ENCODE measurements at places on chromosomes 7 and 10.

DNA sequence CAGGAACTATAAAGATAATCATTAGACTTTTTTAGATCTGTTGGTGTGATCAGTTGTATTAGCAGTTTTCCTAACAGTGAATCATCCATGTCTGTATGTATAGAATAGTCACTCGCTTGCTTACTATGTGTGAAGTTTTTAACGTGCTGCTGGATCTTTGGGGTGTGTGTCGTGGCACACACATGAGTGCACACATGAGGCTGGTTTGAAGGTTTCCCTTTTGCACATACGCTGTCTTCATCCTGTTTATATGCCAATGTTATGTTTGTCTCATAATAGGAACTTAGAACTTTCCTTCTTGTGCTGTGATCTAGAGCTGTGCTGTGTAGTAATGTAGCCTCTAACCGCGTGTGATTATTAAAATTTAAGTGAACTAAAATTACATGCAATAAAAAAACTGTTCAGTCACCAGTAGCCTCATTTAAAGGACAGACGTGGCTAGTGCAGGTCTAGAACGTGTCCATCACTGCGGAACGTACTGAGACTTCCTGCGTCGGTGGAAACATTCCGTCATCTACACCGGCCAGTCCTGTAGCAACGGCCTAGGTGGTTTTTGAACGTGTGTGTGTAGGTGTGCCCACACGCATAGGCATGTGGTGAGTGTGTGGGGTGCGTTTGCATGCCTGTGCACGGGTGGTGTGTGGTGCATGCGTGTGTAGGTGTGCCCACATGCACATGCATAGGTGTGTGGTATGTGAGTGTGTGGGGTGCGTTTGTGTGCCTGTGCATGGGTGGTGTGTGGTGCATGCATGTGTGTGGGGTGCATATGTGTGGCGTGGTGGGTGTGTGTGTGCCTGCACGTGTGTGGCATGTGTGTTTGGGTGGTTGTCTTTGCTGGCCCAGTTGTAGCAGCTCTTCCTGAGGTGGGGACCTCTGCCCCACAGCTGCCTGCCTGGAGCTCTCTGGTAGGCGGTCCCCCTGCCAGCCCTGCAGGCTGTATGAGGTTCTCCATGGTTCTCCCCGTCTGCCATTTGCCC lies 56.6 kb downstream of the INPP5A start:
- DNase-seq, result no peak

DNA sequence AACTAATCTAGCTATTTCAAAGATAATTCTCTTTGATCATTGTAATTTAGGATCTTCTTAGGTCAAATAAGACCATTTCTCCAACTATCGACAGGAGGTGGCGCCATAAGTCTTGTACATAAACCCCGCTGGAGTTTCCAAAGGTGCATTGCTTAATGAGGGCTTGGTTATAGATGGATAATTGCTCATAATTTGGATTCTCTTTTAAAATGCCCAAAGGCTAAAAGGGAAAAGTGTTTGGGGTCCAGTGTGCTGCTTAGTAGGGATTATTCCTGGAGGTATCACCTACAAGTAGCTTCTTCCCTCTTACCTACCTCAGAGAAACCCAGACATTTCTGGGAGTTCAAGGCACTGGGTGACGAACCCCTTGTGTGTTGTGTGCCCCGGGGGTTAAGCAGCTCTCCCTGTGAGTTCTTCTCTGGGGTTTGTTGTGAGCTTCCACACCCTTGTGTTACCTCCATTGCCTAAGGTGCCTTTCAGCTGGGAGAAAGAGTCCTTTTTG lies 75.2 kb downstream of the PAXIP1 start:
- DNase-seq, result peak; percentile 60

DNA sequence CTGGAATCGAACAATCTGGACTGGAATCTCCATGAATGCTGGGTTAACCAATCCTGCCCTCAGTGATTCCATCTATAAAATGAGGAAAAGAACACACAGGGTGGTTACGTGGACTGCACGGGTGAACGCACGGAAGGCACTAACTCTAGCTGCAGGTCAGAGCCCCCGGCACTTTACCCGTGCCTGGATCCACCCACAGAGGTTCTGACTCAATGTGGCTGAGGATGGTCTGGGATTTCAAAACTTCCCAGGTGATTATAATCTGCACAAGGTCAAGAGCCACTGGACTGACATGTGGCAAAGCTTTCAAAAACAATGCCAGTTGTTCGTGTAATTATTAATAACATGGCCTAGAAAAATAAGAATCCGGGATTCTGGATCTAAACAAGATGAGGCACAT lies 29.2 kb downstream of the KIAA1549 start:
- DNase-seq, result peak; percentile 56

GRCh38 chr7:148230296-148230695 lies 360.3 kb upstream of the C7orf33 start:
- DNase-seq, result no peak

GRCh38 chr10:126561294-126561920 lies 109.1 kb downstream of the C10orf90 start:
- DNase-seq, result no peak

DNA sequence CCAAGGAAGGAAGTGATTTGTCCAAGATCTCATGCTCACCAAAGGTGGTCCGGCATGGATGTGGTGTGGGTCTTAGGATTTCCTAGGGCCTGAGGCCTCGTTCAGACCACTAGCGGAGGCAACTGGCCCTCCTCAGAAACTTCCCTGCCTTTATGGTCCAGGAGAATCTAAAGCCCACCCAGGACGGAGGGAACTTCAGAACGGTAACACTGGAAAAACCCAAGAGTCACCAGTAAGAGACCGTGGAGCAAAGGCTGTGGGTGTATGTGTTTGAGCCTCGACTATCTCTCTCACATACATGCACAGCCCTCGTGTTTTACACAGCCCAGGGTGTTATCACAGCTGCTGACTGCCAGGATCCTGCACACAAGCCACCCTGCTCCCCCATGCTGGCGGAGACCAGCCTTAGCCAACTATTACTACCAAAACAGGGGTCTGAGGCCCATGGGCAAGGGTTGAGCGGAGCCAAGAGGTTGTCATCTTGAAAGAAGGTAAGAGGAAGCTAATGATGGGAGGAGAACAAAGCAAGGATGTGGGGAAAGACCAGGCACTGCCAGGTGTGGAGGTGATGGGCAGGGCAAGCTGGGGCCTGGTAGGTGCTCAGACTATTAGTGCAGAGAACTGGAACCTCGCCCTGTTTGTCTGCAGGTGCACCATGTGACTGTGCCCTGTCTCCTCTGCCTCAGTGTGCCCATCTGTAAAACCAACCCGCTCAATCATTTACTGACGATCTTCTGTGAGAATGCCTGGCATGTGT lies 170.2 kb upstream of the ZMIZ1 start:
- no peak for DNase-seq

DNA sequence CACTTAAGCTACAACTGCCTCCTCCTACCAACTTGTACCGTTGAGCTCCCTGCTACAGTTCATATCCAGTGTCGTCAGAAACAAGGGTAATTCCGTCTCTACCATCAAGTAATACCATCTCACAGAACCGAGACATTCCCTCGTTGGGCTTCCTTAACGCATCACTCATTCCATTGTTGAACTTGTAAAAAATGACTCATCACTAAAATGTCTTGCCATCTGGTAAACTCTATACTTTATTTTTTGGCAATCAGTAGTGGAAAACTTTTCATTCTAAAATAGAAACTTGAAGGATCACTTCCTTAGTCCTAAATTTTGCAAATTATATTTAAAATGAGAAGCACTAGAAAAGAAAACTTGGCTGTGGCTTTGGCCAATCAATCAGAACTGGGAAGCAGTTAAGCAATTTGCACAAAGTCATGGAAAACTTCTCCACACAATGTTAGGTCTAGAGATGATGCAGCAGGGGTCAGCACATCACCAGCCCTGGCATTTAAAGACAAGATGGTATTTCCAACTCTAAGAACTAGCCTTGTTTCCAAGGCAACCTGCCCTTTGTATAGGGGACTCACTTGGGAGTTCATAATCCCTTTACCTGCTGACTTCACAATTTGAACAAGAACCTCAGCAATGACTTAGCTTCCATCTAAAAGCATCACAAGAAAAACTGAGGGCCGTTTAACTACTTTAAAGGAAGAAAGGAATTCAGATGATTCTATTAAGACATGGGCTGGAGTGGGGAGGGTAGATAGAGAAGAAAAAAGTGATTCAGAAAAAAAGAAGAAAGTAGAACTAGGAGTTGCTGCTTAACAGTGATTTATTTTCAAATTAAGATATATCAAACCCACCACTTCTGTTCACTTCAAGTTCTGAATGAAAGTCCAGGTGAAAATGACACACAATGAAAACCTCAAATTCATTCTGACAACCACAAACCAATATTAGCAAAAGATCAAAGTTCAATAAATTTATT lies 288.1 kb downstream of the PARD3 start:
- peak; percentile 79 for DNase-seq

DNA sequence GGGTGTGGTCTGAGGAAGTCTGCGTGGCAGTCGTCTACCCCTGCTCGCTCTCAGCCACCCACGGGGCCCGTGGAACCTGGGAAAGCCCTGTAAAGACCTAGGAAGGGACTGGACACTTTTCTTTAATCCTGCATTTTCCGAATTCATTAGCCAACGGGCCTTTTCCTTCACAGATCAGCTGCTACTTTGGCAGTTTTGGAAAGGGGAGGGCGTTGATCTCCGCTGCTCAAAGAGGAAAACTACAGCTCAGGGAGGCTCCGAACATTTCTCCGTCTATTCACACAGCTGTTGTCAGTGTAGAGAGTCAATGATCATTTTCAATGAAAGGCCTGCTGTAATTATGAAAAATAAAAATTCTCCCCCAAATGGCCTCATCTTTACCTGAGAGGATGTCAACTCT lies 450.1 kb upstream of the MKI67 start:
- DNase-seq, result no peak

GRCh38 chr10:129410688-129411392 lies 56.2 kb upstream of the MGMT start:
- DNase-seq, result no peak

DNA sequence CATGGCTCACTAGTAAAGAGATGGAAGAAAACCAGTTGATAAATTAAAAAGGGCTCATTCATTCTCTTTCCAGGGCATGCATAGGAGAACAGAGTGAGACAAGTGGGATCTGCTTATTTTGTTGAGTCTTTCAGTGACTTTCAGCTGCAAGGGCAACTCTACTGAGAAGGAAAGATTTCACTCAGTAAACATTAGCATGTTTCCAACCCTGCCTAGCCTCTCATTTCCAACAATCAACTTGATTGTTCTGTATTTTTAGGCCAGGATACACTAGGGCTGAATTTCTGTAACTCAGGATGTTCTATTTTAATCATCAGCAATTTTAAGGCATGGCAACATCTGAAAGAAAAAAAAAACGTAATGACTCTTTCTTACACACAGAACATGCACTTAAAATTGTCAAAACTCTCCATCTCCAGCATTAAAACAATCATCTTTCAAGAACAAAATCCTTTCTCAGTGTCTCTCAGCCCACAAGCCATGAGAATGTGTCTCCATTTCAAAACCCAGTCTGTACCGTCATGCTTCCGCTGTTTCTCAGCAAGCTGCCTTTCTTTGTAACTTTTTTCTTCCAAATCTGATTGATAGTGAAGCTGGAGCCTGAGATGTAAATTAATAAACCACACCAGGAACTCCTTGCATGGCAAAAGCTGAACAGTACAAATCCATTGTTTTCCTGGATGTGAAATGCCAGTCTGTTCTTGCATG lies 147.2 kb upstream of the KLF14 start:
- DNase-seq, result no peak

DNA sequence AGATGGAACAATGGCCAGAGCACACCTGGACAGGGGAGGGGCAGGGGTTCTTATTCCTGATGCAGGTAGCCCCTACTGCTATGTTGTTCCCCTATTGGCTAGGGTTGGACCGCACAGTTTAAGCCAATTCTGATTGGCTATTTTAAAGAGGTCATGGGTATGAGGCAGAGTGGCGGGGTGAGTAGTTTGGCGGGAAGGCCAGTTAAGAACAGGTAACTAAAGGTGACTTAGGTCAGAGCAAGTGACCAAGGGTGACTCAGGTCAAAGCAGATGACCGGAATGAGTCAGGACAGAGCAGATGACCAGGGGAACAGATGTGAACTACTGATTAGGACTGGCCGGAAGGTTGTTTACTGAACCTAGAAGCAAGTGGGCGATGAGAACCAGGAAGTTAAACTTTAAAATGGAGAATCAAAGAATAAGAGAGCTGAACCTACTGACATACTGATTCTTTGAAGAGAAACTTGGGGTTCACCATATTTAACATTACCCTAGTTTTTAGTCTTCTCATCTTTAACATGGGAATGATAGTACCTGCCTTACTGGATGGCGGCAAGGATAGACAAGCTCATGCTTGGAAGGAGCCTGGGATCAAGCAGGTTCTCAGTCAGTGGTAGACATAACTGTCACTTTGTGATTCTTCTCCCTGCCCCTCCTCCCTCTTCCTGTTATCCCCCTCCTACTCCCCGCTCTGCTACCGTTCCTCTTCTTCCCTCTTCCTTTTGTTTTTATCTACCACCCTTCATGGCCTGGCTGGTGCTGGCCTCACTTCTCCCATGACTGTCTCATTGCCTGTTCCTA lies 55.0 kb downstream of the CCNY start:
- DNase-seq, result no peak

GRCh38 chr10:59505926-59506325 lies 143.6 kb upstream of the FAM13C start:
- DNase-seq, result no peak

GRCh38 chr10:110753462-110753861 lies 109.3 kb downstream of the RBM20 start:
- no peak for DNase-seq

- no peak for DNase-seq
Observed at GRCh38 chr7:116249969-116250553, 39.7 kb downstream of the TES start.

- DNase-seq, result no peak
Observed at GRCh38 chr7:113141803-113142202, 23.4 kb upstream of the SMIM30 start.

GRCh38 chr7:26954951-26955350 lies 90.6 kb upstream of the SKAP2 start:
- no peak for DNase-seq

DNA sequence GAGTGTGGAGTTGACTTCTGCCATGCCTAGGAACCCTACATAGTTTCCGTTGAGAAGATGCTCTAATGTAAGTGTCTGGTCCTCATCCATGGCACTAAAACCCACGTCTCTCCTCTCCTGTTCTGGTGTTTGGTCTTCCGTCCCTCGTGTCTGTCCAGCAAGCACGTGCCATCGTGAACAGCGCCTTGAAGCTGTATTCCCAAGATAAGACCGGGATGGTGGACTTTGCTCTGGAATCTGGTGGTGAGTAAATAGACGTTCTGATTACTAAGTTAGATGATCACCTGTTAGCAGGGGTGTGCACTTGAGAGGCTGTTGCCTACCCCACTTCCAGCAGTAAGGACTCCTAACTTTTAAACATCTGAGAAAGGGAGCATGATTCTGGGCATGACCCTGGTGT lies 15.1 kb upstream of the GET4 start:
- no peak for DNase-seq

DNA sequence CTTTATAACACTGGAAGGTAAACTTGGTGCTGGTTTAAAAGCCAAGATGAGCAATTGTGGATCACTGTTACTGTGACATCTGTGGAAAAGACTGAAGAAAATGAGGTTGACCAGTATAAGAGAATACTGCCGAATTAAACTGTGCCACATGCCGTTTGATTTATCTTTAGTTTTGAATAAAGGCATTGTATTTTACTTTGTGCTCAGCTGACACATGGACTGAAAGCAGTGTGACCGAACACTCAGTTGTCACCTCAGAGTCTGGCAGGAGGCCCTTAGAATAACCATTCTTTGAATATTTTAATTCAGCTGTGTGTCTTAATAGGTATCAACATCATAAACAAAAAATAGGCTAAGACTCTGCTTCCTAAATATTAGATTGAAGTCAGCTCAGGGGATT lies 133.7 kb upstream of the GJD4 start:
- DNase-seq, result no peak

Measured in kidney epithelial cell (primary cell).